ENCODE measurements at places on chromosomes 5 and 9.
A peak's percentile ranks its signal among the peaks of the same experiment; 100 is the strongest.

DNA sequence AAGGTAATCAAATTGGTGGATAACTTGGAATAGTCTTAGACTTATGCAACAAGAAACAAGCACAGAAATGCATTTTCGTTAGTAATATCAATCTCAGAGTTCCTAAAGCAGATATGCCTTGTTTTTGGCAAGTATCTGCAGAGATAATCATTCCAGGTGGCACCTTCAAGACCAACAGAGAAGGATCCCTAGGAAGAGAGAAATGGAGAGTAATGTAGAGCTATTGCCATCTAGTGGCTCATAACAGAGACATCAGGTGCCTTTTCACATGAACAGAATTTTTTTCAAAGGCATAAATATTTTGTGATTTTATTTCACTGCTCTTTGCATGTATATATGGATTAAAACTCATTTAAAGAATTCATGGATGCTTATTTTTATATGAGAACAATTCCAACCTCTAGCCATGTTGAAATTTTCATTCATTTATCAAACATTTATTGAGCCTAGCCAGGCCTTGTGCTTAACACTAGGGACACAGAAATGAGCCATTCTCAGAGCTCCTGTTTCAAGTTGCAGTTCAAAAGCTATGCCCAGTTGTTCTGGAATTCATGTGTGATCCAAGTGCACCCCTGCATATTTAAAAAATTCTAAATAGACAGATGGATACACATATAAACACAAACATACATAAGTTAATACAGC lies 117.5 kb upstream of the OR13F1 start:
- no peak for DNase-seq
- H3K27me3 ChIP-seq, result peaks cover 29% of the 10 kb centered on the region
- no peak overlapping the region for H3K27ac ChIP-seq
- H3K4me3 ChIP-seq, result no peak overlapping the region

DNA sequence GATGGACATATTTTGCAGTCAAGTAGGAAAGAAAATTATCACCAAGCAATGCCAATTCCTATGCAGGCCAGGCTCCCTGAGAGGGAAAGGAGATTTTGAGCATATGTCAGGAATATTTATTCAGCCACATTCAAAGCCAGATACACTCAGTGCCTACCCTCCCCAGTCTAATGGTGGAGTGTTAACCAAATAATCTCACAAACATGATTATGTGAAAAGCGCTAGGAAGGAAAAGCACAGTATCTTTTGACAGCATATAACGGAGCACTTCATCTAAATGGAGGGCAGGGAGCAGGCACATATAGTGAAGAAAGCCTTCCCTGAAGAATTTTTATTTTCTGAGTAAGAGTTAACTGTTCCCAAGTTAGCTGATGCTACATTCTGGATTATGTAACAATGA lies 80.3 kb upstream of the SLC30A5 start:
- peaks cover 32% of the 10 kb centered on the region for H3K27me3 ChIP-seq
- DNase-seq, result no peak

- DNase-seq, result no peak
- H3K27ac ChIP-seq, result no peak overlapping the region
- peaks cover 35% of the 10 kb centered on the region for H3K27me3 ChIP-seq
- no peak overlapping the region for H3K4me3 ChIP-seq
- no peaks in the 10 kb centered on the region for H3K36me3 ChIP-seq
Measured at GRCh38 chr5:171782332-171782966, 3.2 kb upstream of the SMIM23 start.

GRCh38 chr5:3546028-3546427 lies 49.6 kb upstream of the IRX1 start:
- no peak for DNase-seq
- no peak overlapping the region for H3K27ac ChIP-seq
- H3K4me1 ChIP-seq, result no peaks in the 10 kb centered on the region
- H3K4me3 ChIP-seq, result no peak overlapping the region
- no peaks in the 10 kb centered on the region for H3K27me3 ChIP-seq
- no peaks in the 10 kb centered on the region for H3K36me3 ChIP-seq

DNA sequence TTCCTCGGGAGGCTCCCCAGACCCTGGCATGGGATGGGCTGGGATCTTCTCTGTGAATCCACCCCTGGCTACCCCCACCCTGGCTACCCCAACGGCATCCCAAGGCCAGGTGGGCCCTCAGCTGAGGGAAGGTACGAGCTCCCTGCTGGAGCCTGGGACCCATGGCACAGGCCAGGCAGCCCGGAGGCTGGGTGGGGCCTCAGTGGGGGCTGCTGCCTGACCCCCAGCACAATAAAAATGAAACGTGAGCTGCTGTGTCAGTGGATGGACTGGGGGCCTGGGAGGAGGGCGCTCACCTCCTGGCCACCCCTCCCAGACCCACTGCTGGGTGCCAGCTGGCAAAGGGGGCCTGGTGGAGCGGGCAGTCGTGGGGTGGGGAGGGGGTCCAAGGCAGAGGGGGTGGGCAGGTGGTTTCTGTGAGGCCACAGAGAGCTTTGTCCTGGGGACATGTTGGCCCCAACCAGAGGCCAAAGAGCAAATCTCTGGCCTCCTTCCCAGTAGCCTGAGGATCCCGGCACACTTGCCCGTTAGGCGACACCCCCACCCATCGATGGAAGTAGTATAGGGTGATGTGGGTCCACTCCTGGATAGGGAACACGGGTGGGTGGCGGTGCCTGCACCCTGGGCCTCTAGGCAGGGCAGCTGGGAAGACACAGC lies 9.8 kb downstream of the EGFL7 start:
- H3K36me3 ChIP-seq, result no peaks in the 10 kb centered on the region
- no peak for DNase-seq
- H3K27me3 ChIP-seq, result peaks cover 7% of the 10 kb centered on the region
- peaks cover 5% of the 10 kb centered on the region for H3K4me1 ChIP-seq

- H3K27me3 ChIP-seq, result no peaks in the 10 kb centered on the region
- peaks cover 56% of the 10 kb centered on the region for H3K4me1 ChIP-seq
- H3K36me3 ChIP-seq, result peaks cover 11% of the 10 kb centered on the region
Measured at GRCh38 chr9:129998491-129999140, 44.4 kb downstream of the FNBP1 start.

- DNase-seq, result no peak
- peaks cover 45% of the 10 kb centered on the region for H3K27me3 ChIP-seq
- H3K4me1 ChIP-seq, result no peaks in the 10 kb centered on the region
- H3K4me3 ChIP-seq, result no peak overlapping the region
Measured at GRCh38 chr9:130336027-130336610, 70.6 kb downstream of the HMCN2 start.

- H3K4me3 ChIP-seq, result no peak overlapping the region
- H3K27me3 ChIP-seq, result peaks cover 38% of the 10 kb centered on the region
- H3K27ac ChIP-seq, result no peak overlapping the region
- no peak for DNase-seq
Measured at GRCh38 chr5:154826-155225, 36.5 kb upstream of the LRRC14B start.

DNA sequence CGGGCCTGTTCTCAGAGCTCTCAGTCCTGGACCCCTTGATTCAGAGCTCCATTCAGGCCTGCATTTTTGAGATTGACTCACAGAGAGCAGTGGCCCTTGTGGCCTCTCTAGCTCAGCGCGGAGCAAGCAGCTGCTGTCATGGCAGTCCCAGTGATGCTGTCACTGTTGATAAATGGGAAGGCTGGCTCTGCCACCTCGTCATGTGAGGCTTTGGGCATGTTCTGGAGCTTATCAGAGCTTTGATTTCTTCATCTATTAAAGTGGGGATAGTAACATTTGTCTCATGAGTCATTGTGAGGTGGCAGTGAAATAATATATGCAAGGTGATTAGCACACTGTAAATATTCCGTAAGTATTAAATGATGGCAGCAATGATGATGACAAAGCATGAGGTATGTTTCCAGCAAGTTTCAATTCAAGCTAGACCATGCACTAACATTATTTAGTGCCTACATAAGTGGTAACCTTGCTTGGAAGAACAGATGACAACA lies 126.4 kb upstream of the CXCL14 start:
- no peaks in the 10 kb centered on the region for H3K36me3 ChIP-seq
- DNase-seq, result no peak
- H3K4me3 ChIP-seq, result no peak overlapping the region
- no peak overlapping the region for H3K27ac ChIP-seq
- no peaks in the 10 kb centered on the region for H3K4me1 ChIP-seq
- peaks cover 18% of the 10 kb centered on the region for H3K27me3 ChIP-seq

GRCh38 chr9:135661816-135662560 lies 1.1 kb upstream of the LCN9 start:
- DNase-seq, result no peak
- peaks cover 2% of the 10 kb centered on the region for H3K36me3 ChIP-seq
- no peaks in the 10 kb centered on the region for H3K4me1 ChIP-seq
- H3K4me3 ChIP-seq, result no peak overlapping the region
- peaks cover 13% of the 10 kb centered on the region for H3K27me3 ChIP-seq

- DNase-seq, result no peak
- peaks cover 2% of the 10 kb centered on the region for H3K36me3 ChIP-seq
- peaks cover 8% of the 10 kb centered on the region for H3K4me1 ChIP-seq
- H3K27me3 ChIP-seq, result peaks cover 38% of the 10 kb centered on the region
Measured at GRCh38 chr5:39419796-39420195, 5.0 kb downstream of the DAB2 start.

DNA sequence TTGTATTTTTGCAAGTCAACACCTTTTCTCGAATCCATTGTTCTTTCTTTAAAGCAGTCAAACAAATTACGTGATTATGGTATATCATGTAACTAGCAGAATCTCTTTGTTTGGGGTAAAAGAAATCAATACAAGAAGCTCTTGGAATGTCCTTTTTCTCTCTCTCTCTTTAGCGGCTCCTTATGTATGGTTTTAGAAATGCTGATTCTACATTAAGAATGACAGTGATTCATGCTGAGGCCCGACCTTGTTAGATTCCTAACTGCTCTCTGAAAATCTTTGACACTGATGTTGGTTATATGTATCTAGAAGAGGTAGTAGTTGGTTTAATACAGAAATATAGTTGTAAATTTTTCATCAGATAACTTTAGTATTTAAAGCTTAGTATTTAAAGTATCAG lies 76.4 kb downstream of the SNX24 start:
- H3K27ac ChIP-seq, result no peak overlapping the region
- no peak overlapping the region for H3K4me3 ChIP-seq
- DNase-seq, result no peak
- peaks cover 10% of the 10 kb centered on the region for H3K4me1 ChIP-seq
- H3K36me3 ChIP-seq, result peaks cover 5% of the 10 kb centered on the region

- peaks cover 6% of the 10 kb centered on the region for H3K36me3 ChIP-seq
- H3K4me1 ChIP-seq, result peaks cover 4% of the 10 kb centered on the region
- H3K4me3 ChIP-seq, result no peak overlapping the region
- peaks cover 51% of the 10 kb centered on the region for H3K27me3 ChIP-seq
- H3K27ac ChIP-seq, result no peak overlapping the region
- no peak for DNase-seq
Measured at GRCh38 chr9:121645853-121646807, 5.3 kb upstream of the DAB2IP start.

DNA sequence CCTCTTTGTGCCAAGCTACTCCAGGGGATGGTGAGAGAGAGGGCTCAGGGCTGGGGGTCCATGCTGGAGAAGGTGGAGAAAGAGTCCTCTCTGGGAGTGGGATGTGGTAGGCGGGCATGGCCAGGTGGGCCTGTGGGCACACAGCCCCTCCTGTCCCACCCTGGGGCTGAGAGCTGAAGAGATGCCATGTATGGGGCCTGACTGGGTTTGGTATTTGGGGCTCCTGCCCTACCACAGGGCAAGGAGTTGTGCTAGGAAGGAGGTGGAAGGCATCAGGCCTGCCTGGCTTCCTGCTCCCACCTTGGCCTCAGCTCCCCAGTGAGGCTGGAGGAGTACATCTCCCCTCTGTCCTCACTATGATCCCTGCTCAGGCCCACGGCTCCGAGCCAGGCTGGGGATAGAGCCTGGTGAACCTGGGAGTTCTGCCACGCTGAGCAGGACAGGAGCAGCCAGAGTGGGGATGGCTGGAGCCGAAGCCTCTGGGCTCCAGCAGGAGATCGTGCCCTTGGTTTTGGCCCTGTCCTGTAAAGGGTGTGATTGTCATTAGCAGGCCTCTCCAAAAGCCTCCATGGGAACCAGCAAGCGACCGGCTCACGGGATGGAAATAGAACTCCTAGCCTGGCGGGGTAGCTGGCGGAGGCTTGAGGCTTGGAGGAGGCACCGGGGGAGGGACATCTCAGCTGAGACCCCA lies 75.5 kb downstream of the CACNA1B start:
- peaks cover 1% of the 10 kb centered on the region for H3K4me1 ChIP-seq
- peak overlapping the region; percentile 46 for H3K27ac ChIP-seq
- H3K36me3 ChIP-seq, result no peaks in the 10 kb centered on the region
- peaks cover 23% of the 10 kb centered on the region for H3K27me3 ChIP-seq

DNA sequence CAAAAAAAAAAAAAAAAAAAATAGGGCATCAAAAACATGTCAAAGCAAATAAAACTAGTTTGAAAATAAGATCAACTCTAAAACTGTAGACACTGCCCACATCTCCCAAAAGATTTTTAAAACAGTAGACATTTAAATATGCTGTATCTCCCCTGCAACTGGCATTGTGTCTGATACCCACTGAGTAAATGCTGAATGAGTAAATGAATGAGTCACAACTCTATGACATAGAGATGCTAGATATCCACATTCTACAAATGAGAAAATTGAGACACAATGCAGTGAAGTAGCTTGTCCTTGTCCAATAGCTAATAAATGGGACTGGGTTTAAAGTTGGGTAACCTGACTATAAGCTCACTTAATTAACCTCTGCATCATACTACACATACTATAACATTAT lies 14.1 kb upstream of the MAP1B start:
- H3K4me1 ChIP-seq, result no peaks in the 10 kb centered on the region
- no peak overlapping the region for H3K27ac ChIP-seq
- no peak for DNase-seq

GRCh38 chr5:54872810-54873209 lies 112.6 kb downstream of the ESM1 start:
- H3K27ac ChIP-seq, result no peak overlapping the region
- H3K4me3 ChIP-seq, result no peak overlapping the region
- H3K27me3 ChIP-seq, result peaks cover 83% of the 10 kb centered on the region
- H3K4me1 ChIP-seq, result peaks cover 6% of the 10 kb centered on the region
- H3K36me3 ChIP-seq, result peaks cover 2% of the 10 kb centered on the region
- DNase-seq, result no peak

DNA sequence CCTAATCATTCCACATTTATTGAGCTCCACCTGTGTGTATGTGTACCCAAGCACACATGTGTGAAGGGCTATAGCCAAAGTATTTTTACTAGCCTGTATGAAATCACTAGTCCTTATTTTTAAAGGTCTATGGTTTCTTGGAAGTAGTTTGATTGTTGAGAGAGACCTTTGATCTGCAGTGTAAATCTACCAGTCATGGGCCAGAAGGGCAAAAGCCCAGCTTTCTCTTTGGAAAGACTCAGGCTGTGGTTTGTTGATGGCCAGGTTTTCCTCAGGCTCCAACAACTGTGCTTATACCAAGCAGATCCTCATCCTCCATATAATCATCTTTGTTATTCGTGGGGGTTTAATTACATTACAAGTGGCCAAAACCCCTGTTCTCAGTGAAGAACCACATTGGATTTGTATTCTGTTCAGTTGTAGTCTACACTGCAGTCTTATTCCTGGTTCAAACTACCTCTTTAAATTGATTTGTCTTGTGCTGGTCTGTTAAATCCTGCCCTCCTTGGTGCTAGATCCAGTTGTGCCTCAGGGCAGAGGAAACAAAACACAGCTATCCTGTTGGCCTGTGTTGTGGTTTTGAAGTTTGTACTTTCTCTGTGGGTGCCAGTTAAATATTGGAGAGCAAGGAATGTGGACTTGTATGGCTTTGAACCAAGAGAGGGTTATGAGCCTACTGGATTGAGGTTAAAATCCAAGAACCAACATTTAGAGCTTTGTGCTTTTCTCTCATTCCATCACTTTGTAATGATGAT lies 13.3 kb downstream of the CDC26 start:
- no peaks in the 10 kb centered on the region for H3K27me3 ChIP-seq
- H3K27ac ChIP-seq, result no peak overlapping the region
- H3K4me1 ChIP-seq, result no peaks in the 10 kb centered on the region
- H3K36me3 ChIP-seq, result no peaks in the 10 kb centered on the region
- H3K4me3 ChIP-seq, result no peak overlapping the region
- DNase-seq, result no peak

- DNase-seq, result no peak
- no peak overlapping the region for H3K27ac ChIP-seq
- H3K4me1 ChIP-seq, result peaks cover 12% of the 10 kb centered on the region
- H3K27me3 ChIP-seq, result peaks cover 13% of the 10 kb centered on the region
Measured at GRCh38 chr9:129566563-129567266, 54.2 kb downstream of the C9orf50 start.

All from T-helper 17 cell (primary cell).